Progenitor cell of endocrine pancreas (in vitro differentiated cells): ENCODE measurements at places on chromosomes 16 and 17. TPM values are rescaled to one million over a fixed set of nuclear protein-coding genes. Genes with fewer than 3 reads are reported as not detected.

The GLTPD2 gene
- 4.0 and 4.1 TPM in 2 replicates for total RNA-seq

The PDP2 gene
- total RNA-seq = 17.0 and 20.0 TPM in 2 replicates

The CPNE7 gene
- 0.41 and 0.84 TPM in 2 replicates for total RNA-seq

The FMNL1 gene
- total RNA-seq = 3.2 and 3.3 TPM in 2 replicates

The NOD2 gene
- total RNA-seq = not detected in 2 replicates

The TMC7 gene
- 4.8 and 6.2 TPM in 2 replicates for total RNA-seq

The CDK5RAP3 gene
- 336 and 344 TPM in 2 replicates for total RNA-seq

The DPH1 gene
- total RNA-seq = 39.1 and 44.0 TPM in 2 replicates

The ITGA3 gene
- total RNA-seq = 17.6 and 19.5 TPM in 2 replicates

The FAM20A gene
- 13.7 and 15.6 TPM in 2 replicates for total RNA-seq

The SHBG gene
- total RNA-seq = 5.1 and 5.9 TPM in 2 replicates

The BRIP1 gene
- 13.5 and 14.3 TPM in 2 replicates for total RNA-seq

The GPR142 gene
- 6.0 and 6.6 TPM in 2 replicates for total RNA-seq

The ZNF23 gene
- total RNA-seq = 11.4 and 11.8 TPM in 2 replicates

The SPATA22 gene
- not detected in 2 replicates for total RNA-seq

The KRTAP4-5 gene
- not detected in 2 replicates for total RNA-seq

The CD300E gene
- total RNA-seq = not detected in 2 replicates

The QRICH2 gene
- 16.0 and 18.5 TPM in 2 replicates for total RNA-seq

The CDH1 gene
- 545 and 586 TPM in 2 replicates for total RNA-seq

The ACSM2A gene
- not detected in 2 replicates for total RNA-seq

The DCTPP1 gene
- total RNA-seq = 65.9 and 71.9 TPM in 2 replicates

The ARL17A gene
- total RNA-seq = 20.1 and 21.7 TPM in 2 replicates

The KIF19 gene
- total RNA-seq = 1.7 and 2.2 TPM in 2 replicates
